ENCODE measurements at places on chromosomes 12 and 14.

GRCh38 chr14:45194964-45195363, 58.0 kb downstream of the MIS18BP1 start:
- ATAC-seq: no peak

DNA sequence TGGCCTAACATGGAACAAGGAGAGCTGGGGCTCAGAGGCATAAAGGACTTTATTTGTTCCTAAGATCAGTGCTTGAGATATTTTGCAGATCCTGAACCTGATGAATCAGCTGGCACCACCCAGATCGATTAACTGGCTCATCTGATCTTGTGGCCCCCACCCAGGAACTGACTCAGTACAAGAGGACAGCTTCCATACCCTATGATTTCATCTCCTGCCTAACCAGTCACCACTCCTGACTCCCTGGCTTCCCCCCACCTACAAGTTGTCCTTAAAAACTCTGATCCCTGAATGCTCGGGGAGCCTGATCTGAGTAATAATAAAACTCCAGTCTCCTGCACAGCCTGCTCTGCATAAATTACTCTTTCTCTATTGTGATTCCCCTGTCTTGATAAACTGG, 5.1 kb downstream of the C12orf56 start:
- ATAC-seq: no peak

GRCh38 chr12:89325495-89325894, 26.8 kb downstream of the DUSP6 start:
- ATAC-seq: no peak

GRCh38 chr14:21073921-21074320, 3.8 kb downstream of the ARHGEF40 start:
- ATAC-seq: no peak

DNA sequence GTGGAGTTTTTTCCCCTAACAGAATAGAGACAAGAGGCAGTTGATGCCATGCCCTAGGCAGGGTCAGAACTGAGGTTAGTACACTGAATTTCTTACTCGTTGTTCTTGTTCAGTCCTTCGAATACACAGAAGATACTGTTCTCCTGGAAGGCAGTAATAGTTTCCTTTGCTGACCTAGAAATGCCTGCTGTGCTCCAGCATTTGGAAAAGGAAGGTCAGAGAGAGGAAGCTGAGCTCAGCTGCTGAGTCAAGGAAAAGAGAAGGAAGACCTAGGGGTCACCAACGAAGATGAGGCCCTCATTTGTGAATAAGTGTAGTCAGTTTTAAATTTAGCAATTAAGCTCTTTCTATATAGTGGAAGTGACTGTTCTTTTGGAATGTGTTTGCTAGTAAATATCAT, 100.1 kb downstream of the CRADD start:
- ATAC-seq: peak; percentile 14

GRCh38 chr12:48958049-48958388, 732 bp upstream of the ARF3 start:
- ATAC-seq: no peak

- ATAC-seq: no peak
These were observed 86.6 kb upstream of the CAND1 start for GRCh38 chr12:67182551-67182950.

GRCh38 chr14:48967419-48967818, 618.8 kb downstream of the RPS29 start:
- no peak for ATAC-seq

DNA sequence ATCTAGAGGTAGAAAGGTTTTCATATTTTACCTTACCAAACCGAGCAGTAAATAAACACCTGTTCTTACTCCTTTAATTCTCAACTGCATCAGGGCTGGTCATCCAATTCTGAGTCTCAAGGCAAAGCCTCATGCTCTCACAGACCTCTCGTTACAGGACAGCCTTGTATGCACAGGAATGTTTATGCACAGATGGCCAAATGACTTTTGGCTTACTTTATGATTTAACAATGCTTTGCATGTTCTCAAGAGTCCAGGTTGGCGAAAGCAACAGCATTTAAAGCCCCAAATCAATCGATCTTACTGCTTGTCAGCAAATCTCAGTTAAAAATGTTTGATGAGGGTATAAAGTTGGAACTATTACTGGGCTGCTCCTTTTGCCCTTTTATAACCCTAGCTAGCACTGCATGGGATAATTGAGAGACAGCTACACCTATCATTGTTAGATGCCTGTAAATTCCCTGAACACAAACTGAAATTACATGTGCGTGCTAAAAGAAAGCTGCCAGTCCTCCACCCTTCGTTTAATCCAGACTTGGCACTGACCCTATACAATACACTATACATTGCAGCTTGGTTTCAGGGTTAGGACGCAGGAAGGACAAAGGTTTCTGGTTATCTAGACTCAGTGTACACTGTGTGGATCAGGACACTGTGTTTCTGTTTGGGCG, 63.6 kb downstream of the TMCC3 start:
- ATAC-seq: peak; percentile 44

- no peak for ATAC-seq
These were observed 39.3 kb upstream of the DDX11 start for GRCh38 chr12:31034372-31034771.

GRCh38 chr12:115572440-115572839, 705.1 kb downstream of the MED13L start:
- ATAC-seq: no peak

- ATAC-seq: no peak
These were observed 164.9 kb downstream of the DYRK2 start for GRCh38 chr12:67813456-67813904.

DNA sequence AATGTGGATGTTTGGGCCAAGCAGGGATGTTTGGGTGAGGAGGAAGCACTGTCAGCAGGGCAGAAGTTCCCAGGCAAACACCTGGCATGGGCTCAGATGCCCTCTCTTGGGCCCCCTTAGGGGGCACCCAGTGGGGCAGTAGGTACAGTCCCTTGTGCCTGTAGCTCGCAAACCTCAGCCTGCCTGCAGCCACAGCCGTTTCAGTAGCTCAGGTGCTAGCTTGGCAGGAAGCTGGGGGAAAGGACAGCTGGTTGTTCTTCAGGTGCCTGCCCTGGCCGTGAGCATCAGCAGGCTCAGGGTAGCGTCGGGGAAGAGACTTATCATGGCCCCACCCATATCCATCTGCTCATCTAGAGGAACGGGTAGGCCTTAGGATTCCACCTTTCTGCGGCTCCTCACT, 67.5 kb downstream of the B4GALNT3 start:
- no peak for ATAC-seq

DNA sequence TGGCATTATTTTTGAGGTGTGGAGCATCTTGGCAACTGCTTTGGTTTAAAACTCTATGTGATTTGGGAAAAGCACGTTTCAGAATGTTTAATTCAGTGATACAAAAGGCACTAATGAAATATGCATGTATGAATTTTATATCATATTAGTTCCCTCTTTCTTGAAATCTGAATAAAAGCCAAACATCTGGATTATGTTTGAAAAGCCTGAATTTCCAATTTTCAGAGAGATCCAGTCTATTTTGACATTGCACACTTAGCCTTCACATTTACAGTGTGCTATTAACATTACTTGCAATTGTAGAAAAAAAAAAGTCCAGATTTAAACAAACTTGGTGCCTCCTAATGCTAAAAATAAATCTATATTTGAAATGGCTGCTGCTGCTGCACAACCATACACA, 219.1 kb upstream of the NPAS3 start:
- ATAC-seq: no peak

- no peak for ATAC-seq
These were observed 17.1 kb downstream of the LMO3 start for GRCh38 chr12:16588812-16589211.

- no peak for ATAC-seq
These were observed 36.1 kb upstream of the CRY1 start for GRCh38 chr12:107129315-107129930.

DNA sequence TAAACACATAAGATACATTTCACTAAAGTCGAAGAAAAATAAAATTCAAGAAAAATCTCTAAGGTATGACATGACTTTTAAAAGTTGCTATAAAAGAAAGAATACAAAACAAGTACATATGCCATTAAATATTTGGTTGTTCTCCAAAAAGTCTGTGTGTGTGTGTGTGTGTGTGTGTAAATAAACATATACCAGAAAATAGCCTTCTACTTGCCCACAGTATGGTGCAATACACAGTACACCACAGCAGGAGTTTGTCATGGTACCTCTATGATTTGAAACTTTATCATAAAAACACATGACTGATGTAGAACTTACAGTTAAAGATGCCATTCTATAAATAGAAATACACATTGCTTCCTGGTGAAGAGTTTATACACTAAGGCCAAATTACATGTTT, 692.7 kb upstream of the MGAT4C start:
- no peak for ATAC-seq

DNA sequence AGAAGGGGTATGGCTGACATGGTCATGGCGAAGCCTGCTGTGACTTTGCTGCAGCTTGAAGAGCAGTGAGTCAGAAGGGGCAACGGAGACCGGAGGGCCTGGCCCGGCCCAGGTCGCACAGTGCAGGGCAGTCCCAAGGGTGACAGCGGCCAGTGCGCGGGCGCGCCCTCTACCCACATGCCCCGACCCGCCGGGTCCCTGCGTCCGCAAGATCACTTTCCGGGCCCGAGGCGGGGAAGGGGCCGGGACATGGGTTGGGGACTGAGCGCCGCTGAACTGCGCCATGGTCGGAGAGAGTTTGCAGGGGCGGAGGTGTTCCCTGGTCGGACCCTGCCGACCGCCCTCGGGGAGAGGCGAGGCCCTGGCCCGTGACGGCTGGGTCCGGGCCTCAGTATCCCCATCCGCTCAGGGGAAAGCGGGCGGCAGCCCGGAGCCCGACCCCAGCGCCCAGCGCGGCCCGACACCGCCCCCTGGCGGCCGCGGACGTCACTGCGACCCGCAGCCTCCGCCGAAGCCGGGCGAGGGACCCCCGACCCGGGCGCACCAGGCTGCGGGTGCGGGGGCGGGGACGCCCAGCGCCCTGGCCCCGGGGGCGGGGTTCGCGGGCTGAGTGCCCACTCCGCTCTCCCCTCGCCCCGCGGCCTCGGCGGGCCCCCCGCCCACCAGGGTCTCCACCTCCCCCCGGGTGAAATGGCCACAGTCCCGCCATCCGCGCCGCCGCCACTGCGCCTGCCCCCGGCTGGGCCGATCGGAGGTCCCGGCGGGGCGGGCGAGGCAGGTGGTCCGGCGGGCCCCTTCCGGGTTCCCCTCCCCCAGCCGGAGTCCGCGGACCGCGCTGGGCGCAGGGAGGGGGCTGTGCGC, 7.2 kb upstream of the ANKRD9 start:
- ATAC-seq: peak; percentile 87

- ATAC-seq: no peak
These were observed 179.0 kb upstream of the KRR1 start for GRCh38 chr12:75690296-75690955.

DNA sequence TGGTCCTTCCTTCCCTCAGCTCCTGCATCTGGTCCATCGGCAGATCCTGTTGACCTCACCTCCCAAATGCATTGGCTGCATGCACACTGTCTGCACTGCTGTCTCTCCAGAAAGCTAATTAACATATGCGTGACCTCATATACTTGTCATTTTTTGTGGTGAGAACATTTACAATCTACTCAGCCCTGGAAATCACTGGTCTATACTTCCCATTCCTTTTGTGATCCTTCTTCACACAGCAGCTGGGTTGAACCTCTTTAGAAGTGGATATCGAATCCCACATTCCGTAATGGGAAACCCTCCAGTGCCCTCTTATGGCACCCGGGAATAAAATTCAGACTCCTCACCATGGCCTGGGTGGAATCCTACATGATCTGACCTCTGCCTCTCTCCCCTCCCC, 45.0 kb downstream of the SMOC1 start:
- ATAC-seq: no peak

GRCh38 chr14:93999573-93999972, 2.5 kb downstream of the CCDC197 start:
- ATAC-seq: no peak

DNA sequence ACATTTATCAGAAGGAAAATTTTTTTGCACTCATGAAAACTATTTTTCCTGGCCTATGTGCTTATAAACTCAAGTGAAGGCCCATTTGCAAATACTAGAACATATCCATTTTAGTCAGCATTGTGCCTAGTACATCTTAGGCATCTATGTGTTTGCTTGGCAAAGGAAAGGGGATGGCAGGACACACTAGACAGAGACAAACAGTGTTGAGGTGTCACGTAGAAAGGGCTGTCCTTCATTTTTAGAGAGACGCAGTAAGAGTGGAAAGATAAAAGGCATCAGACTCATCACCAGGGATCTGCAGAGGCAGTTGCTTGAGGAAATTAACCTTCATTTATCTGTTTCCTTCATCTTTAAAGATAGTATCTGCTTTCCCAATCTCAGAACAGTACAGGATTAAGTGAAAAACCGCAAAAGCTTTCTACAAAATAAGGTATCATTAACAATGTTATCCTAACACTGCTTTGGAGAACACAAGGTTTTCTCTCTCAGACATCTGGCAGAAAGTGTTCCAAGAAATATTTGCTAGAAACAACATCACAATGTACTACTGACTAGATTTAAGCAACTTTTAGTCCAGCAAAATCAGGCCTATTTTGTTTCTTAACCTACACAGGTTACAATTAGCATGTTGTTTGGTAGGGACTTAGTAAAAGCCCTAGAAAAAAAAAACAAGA, 2.0 kb downstream of the YBX3 start:
- ATAC-seq: no peak

DNA sequence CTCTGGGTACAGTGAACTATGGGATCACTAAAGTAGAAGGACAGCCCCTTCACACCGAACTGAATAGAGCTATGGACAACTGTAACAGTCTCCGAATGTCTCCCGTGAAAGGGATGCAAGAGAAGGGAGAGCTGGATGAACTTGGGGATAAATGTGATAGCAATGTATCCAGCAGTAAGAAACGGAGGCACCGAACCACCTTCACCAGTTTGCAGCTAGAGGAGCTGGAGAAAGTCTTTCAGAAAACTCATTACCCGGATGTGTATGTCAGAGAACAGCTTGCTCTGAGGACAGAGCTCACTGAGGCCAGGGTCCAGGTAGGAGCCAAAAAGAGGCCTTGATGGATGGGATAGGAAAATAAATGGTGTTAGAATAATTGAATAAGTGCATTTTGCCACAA, 3.5 kb downstream of the ALX1 start:
- ATAC-seq: no peak

DNA sequence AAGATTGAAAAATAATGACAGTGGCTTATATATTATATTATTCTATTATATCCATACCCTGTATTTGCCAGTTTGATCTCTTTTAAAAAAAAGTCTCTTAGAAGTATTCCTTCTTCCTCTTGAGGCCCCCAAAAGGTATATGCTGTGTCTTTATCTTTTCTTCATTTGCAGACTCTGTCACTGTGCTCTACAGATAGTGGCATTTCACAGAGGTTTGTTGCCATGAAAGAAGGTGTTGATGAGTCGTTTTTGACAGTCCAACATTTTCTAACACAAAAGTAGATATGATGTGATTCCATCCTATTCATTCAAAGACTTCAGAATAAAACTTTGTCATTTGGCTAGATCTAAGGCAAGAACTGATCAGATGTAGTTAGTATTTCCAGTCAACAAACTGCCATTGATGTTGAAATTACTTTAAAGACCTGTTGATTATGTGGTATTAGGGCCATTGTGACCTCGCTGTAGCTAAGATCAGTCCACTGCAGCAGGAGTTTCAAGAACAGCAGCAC, at the start of gene CCDC196:
TSS of gene CCDC196 (plus strand) at position 462 of the 512 bp plus-strand sequence. CDS start 132 bp downstream, outside the sequence.
- ATAC-seq: no peak
